ENCODE measurements at places on chromosomes 4 and X.
A peak's percentile ranks its signal among the peaks of the same experiment; 100 is the strongest.

- DNase-seq, result no peak
These were observed 42.2 kb upstream of the SPP1 start for GRCh38 chr4:87933337-87933736.

GRCh38 chr4:6360385-6360784 is 90.7 kb downstream of the WFS1 start:
- no peak for DNase-seq

DNA sequence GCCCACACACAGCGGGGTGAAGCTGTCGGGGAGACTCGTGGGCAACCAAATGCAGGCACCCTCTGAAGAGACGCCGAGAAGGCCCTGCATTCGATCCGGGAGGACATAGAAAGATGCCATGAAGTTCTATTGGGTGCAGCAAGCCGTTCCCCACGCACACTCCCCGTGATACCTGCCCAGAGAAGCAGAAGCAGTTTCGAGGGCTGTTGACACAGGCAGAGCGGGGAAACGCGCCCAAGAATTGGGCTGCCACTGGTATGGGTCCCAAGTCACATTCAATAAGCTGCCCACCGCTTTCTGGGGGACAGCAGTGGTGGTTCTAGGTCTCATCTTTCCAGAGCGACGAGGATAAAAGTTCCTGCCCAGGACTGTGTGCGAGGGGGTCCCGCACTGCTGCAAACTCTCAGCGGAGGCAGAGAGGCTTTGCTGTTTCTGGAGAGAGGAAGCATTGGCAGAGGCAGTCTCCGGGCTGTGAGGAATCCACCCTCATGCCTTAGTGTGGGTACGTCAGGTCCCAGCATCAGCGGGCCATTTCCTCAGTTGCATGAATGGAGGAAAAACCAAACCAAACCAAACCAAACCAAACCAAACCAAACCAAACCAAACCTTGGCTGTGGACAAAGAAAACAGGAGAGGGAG is 10.1 kb downstream of the PITX2 start:
- no peak for DNase-seq

DNA sequence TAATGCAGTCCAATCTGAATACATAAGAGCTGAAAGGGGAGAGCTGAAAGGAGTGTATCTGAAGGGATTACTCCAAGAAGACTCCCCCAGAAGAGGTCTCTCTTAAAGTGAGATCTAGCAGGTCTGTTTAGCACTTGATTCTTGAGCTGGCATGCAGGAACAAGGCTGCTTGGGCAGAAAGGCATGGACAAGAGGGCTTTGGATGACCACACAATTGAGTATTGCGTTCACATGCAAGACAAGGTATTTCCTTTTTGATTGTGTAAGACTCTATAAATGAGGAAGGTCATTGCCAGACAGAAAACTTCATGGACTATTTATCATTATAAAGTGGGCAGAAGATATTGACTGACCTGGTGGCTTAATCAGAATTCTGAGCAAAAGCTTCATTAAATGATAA is 145.5 kb upstream of the AFF2 start:
- DNase-seq, result no peak

DNA sequence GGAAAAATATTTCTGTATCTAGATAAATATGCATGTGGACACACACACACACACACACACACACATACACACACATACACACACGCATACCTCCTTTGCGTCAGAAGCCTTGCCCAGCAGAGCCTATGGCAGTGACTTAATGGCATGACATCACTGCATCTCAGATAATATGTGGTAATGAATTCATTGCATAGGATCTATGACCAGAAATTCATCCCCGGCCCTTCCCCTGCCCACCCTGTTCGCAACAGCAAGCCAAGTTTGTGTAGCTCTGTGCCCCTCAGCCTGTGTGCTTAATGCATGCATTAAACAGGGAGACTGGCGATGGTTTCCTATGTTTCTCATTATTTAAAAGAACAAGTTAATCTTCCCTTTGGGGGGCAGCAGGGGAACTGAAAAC is 120.7 kb downstream of the NKX6-1 start:
- no peak for DNase-seq

DNA sequence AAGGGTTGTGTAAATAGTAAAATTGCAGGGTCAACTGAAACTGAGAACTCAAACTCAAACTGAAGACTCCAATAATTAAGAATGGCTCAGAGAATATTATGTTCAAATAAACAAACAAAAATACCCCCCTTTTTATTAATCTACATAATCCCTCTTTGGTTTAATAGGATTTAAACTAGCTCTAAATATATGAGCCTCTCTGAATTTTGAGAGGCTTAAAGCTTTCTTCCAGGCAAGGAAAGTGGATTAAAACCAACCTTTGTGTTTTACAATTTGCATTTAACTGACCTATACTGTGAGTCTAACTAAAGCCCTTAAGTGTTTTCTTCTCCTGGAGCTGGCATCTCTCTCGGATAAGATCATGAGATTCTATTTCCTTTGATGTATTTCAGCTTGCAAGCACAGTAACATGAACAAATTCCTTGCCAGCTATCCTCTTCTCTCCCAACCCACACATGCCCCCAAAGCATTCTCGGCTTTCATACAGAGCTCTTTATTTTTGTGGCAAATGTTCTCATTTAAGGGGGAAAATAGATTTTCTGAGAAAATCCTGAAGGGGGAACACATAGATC is 1310.8 kb upstream of the AGA start:
- DNase-seq, result no peak

- no peak for DNase-seq
These were observed 29.2 kb downstream of the SMIM14 start for GRCh38 chr4:39609454-39609931.

GRCh38 chr4:143346206-143346605 is 9.5 kb downstream of the GAB1 start:
- DNase-seq, result no peak

- DNase-seq, result no peak
These were observed 102.9 kb upstream of the PGRMC2 start for GRCh38 chr4:128390475-128390996.

DNA sequence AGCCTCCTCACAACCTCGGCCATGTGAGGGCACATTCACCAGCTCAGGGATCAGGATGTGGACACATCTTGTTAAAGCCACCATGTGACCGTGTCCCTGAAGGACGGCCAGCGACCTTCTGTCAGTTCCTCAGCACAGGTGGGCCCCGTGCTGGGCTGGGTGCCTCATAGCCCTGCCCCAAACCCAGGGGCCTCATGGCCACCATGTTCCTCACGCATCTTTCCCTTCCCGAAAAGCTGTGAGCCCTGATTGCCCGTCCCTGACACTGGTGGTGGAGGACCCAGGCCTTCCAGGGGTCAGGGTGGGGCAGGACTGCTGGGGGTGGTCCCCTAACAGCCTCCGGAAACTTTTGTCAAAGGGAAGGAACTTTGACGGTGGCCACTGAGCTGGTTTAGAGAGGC is 60.1 kb upstream of the ADRA2C start:
- no peak for DNase-seq

DNA sequence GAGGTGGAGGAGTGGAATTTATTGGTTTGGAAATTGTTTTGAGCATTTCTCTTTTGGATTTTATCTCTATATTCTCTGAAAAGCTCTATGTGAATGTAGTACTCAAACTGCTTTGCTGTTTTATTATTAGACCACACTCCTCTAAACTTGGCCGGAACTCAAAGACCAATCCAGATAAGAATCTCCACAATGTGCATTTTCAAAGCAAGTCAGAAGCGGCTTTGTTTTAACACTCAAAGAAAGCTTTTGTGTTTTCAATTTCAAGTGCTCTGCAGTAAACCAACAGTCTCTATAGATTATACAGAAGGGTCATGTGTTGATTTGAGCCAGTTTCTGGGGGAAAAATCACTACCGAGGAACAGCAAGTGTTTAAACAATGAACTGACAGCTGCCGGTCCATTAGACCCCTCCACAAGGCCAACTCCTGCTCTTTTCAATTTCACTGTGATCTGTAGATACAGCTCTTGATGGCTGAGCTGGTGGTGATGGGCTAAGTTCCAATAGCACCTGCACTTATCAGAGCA is 79.4 kb downstream of the FTHL17 start:
- DNase-seq, result peak; percentile 11

DNA sequence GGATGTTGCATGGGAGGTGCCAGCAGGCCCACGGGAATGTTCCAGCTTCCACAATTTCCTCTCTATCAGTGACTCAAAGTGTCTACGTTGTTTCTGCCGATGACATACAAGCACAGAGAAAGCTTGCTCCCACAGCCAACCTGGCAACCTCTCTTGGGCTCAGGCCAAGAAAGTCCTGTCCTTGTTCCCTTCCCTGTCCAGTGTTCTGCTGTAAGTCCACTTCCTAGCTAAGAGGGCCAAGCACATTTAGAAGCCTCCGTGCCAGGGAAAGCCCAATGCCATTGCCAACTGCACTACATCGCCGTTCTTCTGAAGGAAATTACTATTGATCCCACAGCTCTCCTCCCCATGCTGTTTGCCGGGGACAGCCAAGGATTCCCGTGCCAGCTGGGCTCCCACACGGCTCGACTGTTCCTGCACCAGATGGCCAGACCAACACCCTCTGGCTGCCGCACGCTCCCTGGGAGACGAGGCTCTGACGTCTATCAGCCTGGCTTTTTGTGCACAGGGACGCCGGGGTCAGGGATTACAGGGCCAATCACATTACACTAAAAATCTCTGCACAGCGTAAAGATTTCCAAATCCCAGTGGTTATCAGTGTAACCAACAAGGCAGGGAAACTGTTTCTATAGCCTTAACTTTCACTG is 284.0 kb downstream of the BCOR start:
- DNase-seq, result peak; percentile 27

GRCh38 chr4:7980036-7980435 is 40.4 kb upstream of the AFAP1 start:
- DNase-seq, result no peak

DNA sequence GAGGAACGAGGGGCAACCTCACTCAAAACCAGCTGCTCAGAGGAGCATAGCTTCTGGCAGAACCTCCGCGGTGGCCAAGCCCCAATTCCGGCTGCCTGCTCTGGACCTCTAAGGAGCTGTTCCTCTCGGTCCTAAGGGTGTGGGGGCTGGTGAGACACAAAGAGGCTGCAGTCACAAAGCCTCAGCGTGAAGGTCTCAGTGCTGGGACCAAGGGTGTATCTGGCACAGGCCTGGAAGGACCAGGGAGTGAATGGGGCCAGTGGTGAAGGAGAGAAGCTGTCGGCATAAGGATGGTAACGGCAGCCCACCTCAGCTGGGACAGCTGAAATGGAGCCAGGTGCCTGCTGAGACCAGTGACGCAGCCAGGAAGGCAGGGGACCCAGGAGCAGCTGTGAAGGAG is 5.3 kb downstream of the PDE6B start:
- DNase-seq, result no peak

GRCh38 chr4:107799669-107800450 is 24.9 kb upstream of the SGMS2 start:
- DNase-seq, result no peak

DNA sequence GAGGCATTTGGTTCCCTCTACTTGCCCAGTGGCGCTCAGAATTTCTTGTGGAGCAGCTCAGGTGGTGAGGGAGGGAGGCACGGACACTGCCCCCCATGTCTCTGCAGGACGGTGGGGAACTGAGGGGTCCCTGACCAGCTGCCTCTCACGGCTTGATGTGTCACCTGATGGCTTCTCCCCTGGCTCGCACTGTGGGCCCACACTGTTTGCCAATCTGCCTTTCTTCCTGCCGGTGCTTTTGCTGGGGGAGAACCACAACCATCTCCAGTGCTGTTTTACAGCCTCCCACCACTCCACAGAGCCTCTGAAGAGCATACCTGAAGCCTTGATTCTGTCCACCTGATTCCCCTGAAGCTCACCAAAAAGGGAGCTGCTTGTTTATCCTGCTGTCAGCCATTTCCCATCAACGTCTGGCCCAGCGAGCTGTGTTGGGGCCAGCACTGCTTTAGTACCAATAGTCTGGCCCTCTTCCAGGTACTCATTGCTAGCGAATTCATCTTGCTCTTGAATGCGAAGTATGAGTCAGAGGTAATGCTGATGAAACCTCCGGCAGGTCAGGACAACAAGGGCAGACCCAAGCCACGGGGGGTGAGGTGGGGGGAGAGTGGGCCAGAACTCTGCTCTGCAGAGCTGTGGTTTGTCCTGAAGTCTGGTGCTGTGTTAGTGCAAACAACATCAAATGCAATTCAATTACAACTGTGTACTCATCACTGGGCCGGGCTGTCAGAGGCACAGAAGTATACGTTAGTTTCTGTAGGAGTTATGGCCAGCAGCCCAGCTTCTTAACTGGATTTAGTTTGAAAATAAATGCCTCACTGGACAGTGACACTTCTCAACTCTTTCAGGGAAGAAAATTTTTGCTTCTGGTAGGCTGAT is 208.3 kb upstream of the JADE1 start:
- peak; percentile 88 for DNase-seq

- no peak for DNase-seq
These were observed 168.7 kb upstream of the GALNTL6 start for GRCh38 chr4:171644430-171645057.

DNA sequence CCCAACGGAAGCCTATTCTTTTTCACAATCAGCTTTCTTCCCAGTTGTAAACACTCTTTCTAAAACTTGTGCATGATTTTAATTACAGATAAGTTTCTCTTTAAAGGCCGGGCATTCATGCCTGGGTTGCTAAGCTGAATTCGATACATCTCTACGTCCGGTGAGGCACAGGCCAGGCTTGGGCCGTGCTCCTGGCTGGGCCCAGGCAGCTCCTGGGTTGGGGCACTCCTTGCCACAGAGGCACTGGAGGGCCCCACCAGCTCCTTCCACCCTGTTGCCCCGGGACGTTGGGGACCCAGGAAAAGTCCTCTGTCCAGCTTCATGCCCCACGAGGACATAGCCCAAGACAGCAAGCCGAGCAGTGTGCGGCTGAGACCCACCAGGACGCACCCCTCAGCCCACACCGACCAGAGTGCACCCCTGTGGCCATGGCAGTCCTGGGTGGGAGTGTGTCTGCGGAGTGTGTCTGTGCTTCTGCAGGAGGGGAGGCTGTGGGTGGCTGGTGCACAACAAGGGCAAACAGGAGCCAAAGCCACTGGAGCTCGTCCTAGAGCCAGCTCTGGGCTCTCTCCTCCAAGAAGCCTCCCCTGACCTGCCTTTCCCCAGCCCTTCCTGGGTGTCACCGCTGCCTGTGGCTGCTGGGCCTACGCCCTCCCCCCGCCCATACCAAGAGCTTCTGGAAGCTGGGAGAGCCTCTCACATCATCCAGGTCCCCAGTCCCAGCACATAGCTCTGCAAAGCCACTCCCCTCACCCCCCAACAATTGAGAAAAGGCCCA is 128.0 kb upstream of the NKX1-1 start:
- DNase-seq, result no peak

GRCh38 chr4:85573270-85573669 is 98.3 kb downstream of the ARHGAP24 start:
- no peak for DNase-seq

GRCh38 chr4:122512430-122512829 is 55.9 kb upstream of the IL2 start:
- DNase-seq, result no peak

DNA sequence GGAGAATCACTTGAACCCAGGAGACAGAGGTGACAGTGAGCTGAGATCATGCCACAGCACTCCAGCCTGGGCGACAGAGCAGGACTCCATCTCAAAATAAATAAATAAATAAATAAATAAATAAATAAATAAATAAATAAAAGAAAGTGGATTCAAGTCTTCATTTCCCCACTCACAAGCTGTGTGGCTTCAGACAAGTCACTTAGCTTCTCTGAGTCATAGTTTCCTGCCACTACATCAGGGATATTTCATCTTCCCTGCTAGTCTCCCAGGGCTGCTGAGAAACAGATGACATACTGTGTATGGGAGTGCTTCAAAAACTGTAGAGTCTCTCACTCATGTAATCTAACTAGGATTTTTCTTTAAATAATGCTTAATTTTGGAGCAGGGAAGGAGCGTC is 37.2 kb downstream of the TBC1D9 start:
- no peak for DNase-seq

Measured in A172 (cell line).